ENCODE measurements at places on chromosomes 6 and 20.

GRCh38 chr20:62776692-62777527 is 19.4 kb upstream of the MRGBP start:
- no peak for DNase-seq

DNA sequence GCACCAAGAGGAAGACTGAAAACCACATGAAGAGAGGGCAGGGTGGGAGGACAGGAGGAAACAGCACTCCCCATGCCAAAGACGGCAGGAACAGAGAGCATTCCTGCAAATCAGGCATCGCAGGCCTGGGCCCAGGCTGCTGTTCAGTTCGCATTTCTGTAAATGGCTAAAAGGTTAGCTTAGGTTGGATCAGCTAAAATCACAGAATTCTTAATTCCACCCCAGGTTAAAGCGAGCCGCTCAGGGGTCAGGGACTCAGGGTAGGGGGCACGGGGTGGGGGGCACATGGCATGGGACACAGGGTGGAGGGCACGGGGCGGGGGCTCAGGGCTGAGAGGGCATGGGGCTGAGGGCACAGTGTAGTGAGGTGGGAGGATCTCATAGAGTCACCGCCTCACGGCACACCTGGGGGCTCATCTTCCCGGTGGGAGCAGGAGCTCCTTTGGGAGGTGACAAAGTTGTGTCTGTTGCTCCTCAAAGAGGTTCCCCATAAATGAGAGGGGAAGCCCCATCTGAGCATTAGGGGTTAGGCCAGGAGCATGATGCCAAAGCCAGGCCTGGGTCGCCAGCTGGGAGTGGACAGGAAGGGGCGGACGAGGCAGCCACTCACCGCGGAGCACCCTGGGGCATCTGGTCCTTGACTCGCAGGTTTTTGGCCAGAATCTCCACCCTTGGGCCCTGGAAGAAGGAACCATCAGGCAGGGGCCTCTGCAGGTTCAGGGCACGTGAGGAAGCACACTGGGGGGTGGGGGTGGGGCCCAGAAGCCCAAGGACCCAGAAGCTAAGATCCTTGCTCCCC is 200.7 kb downstream of the PREX1 start:
- no peak for DNase-seq

- no peak for DNase-seq
Observed at GRCh38 chr20:46893877-46894578, 615 bp upstream of the EYA2 start.

DNA sequence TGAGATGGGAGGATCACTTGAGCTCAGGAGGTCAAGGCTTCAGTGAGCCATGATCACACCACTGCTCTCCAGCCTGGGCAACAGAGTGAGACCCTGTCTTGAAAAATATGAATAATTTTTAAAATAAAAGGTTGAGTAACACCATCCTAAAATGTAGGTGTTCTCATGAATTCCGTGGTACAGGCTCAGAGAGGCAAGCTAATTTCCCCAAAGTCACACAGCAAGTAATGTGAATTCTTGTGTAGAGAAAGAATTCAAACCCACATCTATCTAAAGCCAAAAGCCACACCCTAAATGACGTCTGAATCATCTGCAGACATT is 80.5 kb downstream of the ZNF217 start:
- no peak for DNase-seq

- DNase-seq = no peak
Observed at GRCh38 chr6:16252686-16253299, 14.4 kb downstream of the GMPR start.

GRCh38 chr6:130513770-130514169 is 148.0 kb downstream of the TMEM200A start:
- peak; percentile 75 for DNase-seq

- no peak for DNase-seq
Observed at GRCh38 chr6:166443166-166443565, 60.4 kb upstream of the MPC1 start.

DNA sequence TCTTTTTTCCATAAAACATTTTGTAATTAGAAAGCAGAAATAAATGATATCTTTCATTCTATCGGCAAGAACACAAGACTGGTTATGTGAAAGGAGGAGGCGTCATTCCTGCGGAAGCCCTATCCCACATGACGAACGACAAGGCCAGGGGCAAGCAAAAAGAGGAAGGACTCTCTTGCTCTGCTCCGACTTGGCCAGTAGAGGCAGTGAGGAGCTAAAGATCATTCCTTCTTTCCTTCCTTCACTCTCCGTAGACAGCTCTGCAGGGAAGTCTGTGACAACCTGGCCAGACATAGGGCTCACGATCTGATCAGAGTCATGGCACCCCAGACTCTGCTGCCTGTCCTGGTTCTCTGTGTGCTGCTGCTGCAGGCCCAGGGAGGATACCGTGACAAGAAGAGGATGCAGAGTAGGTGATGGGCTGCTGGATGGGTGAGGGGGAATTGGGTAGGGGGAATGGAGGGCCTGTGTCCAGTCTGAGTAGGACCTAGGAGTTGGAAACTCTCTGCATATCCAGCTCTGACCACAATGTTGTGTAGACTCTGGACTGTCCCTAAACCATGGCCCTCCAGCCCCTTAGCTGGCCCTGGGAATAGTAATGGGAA is at the start of gene WFDC10A:
Gene WFDC10A (plus strand): TSS at position 244 of the 605 bp plus-strand sequence. CDS start 75 bp downstream, at position 319.
- DNase-seq = peak; percentile 58

- DNase-seq = no peak
Observed at GRCh38 chr6:18422136-18422535, 35.0 kb downstream of the RNF144B start.

All from amniotic epithelial cell (primary cell).